ENCODE measurements at places on chromosomes 16 and 17. TPM values are rescaled to one million over a fixed set of nuclear protein-coding genes. Genes with fewer than 3 reads are reported as not detected.

DNA sequence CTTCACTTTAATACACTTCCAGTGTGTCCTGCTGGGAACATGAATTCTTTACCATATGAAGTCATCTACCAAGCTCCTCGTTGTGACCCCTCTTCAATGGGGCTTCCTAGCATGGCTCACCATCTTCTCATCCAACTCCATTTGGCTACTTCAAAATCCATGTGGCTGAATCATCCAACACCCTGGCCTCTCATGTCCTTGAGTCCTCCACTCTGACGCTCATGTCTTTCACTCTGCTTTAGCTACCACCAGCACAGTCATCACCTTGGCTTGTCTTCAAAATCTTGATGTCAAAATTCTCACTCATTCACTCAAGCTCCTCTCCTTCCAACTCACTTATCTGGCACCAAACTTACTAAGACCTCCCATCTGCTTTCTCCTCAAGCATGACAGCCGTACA lies 35.8 kb downstream of the AMFR start:
- no peak for DNase-seq

DNA sequence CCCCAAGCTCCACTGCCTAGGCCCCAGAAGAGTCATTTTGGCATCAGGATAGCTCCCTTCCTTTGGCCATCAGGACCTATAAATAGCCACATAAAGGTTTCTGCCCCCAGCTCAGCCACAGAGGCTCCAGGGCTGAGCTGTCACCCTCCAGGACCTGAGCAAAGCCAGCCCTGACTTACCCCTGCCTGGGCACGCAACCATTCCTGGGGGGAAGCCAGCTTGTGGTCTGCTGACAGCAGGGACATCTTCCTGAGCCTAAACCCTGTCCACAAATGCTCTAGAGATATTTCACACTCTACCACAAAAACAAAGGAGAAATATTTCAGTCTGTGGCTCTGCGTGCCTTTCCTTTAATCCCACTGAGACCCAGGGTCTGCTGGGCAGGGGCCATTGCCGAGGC lies 123.7 kb upstream of the CCL2 start:
- DNase-seq: no peak

DNA sequence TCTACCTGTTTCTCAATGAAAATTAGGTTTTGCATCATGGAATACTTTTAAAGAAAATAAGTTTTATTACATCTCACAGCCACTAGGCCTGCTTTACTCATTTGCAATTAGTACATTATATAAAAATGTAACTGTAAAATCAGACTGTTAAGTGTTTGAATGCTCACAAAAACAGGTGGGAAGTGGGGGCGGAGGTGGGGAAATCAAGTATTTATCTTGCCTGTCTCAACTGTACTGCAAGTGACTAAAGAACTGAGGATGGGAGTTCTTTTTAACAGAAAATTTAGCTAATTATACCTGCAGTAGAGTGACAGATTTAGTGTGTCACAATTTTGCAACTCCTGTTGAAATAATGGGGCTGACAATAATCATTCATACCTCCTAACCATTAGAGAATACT lies 34.1 kb downstream of the ITFG1 start:
- no peak for DNase-seq

GRCh38 chr17:38602956-38603785 lies 2.6 kb downstream of the SRCIN1 start:
- DNase-seq: no peak

DNA sequence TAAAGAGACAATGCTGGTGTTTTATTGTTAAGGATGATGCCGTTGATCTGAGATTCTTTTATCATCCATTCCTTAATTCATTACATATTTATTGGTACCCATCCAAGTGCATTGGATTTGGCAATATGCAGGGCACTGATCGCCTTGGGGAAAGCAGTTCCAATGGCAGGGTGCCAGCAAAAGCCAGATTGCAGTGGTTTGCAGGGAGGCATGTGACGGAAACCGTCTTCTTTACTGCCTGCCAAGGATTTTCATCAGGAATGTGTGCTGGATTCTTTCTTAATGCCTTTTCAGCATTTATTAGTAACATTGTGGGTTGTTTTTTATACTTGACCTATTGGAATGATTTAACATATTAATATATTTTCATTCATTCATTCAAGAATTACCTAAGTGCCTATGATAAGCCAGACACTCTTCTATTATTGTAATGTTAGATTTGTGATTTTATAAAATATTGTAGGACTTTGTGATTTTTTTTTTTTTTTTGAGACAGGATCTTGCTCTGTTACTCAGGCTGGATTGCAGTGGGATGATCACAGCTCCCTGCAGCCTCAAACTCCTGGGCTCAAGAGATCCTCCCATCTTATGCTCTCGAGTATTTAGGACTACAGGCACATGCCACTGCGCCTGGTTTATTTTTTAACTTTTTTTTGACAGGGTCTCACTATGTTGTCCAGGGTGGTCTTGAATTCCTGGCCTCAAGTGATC lies 93.4 kb upstream of the TNRC6A start:
- peak; percentile 21 for DNase-seq

DNA sequence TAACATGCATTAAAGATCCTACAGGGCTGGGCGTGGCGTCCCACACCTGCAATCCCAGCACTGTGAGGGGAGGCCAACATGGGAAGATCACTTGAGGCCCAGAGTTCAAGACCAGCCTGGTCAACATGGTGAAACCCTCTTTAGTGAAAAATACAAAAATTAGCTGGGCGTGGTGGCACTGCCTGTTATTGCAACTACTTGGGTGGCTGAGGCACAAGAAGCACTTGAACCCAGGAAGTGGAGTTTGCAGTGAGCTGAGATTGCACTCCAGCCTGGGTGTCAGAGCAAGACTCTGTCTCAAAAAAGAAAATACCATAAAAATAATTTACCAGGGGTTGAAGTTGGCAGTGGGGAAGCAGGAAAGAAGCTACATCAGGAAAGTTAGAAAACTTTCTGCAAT lies 12.9 kb downstream of the TXNDC11 start:
- no peak for DNase-seq

DNA sequence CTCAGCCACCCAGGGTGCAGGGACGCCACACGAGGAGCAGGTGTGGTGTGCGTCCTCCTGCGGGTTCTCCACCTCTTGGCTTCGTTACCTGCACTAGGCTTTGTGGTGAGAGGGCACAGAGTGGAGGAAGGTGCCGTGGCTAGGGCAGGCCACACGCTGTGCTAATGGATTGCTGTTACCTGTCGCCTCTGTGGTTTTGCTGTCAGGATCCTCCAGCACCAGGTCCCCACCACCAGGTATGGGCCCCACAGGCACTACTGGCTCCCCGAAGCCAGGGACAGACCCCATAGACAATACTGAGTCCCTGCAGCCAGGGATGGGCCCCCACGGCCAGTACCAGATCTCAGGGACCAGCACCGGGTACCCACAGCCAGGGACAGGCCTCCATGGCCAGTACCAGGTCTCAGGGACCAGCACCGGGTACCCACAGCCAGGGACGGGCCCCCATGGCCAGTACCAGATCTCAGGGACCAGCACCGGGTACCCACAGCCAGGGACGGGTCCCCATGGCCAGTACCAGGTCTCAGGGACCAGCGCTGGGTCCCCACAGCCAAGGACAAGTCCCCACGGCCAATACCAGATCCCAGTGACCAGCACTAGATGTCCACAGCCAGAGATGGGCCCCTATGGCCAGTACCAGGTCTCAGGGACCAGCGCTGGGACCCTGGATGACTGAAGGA lies 315.6 kb downstream of the SEC14L1 start:
- no peak for DNase-seq

- DNase-seq: no peak
These were observed 109.7 kb downstream of the C16orf95 start for GRCh38 chr16:87207509-87207908.

GRCh38 chr17:27609611-27610303 lies 21.2 kb upstream of the LGALS9 start:
- DNase-seq: no peak

GRCh38 chr17:2563061-2563460 lies 30.4 kb upstream of the PAFAH1B1 start:
- DNase-seq: no peak

HASPIN gene
- polyA plus RNA-seq: 2.8 TPM

ZFP3 gene
- 14.4 TPM for polyA plus RNA-seq

GRAPL gene
- polyA plus RNA-seq: 7.5 TPM

C17orf50 gene
- polyA plus RNA-seq: not detected

TVP23A gene
- polyA plus RNA-seq: 2.4 TPM

LLGL2 gene
- 106 TPM for polyA plus RNA-seq

All from left renal cortex interstitium (tissue), 4 donors.